ENCODE measurements at places on chromosomes 6 and 20.

DNA sequence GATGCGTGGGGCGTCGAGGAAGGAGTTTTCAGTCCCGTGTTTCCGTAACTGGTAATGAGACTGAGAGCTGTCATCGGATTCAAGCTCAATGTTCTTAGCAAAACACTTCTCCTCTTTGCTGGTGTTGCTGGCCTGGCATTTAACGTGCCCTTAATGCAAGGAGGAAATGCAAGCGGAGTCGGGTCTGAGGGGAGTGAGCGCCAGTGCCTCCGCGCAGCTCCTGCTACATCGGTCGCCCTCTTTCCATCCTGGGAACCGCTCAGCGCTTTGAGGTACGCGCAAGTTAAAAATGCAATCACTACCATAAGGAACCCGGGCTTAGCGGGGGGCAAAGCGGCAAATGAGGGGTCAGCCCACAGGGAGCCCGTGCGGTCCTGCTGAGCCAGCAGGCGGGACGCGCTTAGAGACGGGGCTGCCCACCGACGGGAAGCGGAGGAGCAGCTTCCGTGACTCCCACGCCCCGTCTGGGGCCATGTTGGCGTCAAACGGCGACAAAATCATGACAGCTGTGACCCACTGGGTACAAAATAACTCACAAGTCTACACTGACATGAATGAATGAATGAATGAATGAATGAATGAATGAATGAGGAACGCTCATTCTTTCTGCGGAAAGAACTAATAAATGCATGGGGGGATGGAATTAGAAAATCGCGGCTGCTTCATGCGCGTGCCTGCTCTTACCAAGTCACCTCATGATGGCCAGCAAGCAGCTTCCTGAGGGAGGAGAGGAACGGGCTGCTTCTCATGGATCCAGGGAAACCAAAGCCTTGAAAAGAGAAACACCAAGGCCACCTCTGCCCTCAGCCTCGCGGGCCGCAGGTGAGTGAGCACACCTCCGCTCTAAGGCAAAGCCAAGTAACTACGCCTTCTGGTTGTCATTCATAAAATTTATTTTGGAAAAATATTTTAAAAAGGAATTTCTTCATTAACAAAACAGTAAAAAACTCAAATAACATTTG, 9.3 kb downstream of the DLL1 start:
- no peak overlapping the region for H3K4me3 ChIP-seq
- DNase-seq = peak; percentile 17
- H3K4me1 ChIP-seq = peaks cover 41% of the 10 kb centered on the region
- peaks cover 7% of the 10 kb centered on the region for H3K36me3 ChIP-seq
- no peak overlapping the region for H3K27ac ChIP-seq

DNA sequence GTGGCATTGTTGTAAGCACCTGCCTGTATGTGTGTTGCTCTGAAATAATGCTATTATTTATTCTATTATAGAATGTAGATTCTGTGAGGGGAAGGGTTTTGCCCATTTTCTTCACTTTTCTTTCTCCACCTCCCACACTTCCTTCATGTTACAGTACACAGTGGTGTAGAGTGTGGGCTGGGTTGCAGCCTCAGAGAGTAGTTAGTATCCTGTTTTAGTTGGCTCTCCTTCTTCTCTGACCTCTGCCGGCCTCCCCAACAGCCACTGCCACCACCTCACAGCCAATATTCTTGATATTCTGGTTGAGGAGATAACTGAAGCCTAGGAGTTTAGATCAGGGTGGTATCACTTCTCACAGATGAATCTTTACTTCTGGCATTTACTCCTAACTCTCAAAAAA, 143.4 kb downstream of the BCKDHB start:
- peaks cover 17% of the 10 kb centered on the region for H3K4me1 ChIP-seq
- no peak overlapping the region for H3K27ac ChIP-seq
- no peak overlapping the region for H3K4me3 ChIP-seq
- H3K36me3 ChIP-seq = no peaks in the 10 kb centered on the region

DNA sequence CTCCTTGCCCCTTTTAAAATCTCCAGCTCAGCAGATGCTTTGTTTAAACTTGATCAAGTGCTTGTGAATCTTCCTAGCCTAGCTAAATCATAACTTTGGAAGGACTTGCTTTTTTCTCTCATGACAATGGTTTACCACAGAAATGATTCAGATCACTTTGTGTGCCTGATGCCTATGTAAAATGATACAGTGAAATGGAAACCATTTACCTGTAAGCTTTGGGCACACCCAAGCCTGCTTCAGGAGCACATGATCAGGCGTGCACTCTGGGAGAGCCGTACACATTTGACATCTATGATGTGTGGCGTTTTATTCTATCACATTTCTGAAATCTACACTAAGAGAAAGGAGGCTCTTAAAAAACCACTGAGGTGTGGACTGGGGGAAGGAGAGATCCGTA, 41.1 kb downstream of the PTPN1 start:
- H3K4me1 ChIP-seq = peaks cover 71% of the 10 kb centered on the region
- H3K4me3 ChIP-seq = no peak overlapping the region
- no peak for DNase-seq
- no peak overlapping the region for H3K27ac ChIP-seq
- H3K36me3 ChIP-seq = peaks cover 23% of the 10 kb centered on the region

- no peaks in the 10 kb centered on the region for H3K36me3 ChIP-seq
- no peak within 1 kb of the TSS for H3K27ac ChIP-seq
- no peak within 1 kb of the TSS for H3K4me3 ChIP-seq
- H3K27me3 ChIP-seq = no peaks in the 10 kb centered on the region
Observed at GRCh38 chr6:41039060-41039998, at the start of gene UNC5CL. Gene UNC5CL, minus strand, starts transcription at chr6:41039221. Its CDS starts 4,147 bp downstream, at chr6:41035074.

- peaks cover 26% of the 10 kb centered on the region for H3K36me3 ChIP-seq
- no peaks in the 10 kb centered on the region for H3K4me1 ChIP-seq
- H3K4me3 ChIP-seq = no peak overlapping the region
- no peaks in the 10 kb centered on the region for H3K27me3 ChIP-seq
- no peak overlapping the region for H3K27ac ChIP-seq
Observed at GRCh38 chr20:62294516-62294915, 8.3 kb upstream of the ADRM1 start.

DNA sequence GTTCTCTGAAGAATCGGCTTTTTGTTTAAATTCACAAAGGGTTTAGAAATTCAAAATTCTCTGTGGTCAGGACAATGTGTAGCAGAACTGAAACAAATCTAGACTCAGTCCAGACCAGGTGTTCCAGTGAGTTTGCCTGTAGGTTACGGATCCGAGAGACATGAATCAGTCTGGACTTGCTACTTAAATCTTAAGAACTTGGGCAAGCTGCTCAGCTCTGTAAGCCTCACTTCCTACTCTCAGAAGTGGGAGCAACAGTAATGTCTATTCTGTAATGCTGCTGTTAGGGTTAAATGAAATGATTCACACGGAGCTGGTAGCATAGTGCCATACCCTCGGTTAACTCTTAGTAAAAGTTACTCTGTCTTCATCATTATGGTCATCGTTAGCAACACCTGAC, 37.7 kb downstream of the HECA start:
- no peak for DNase-seq
- H3K27me3 ChIP-seq = no peaks in the 10 kb centered on the region
- H3K4me1 ChIP-seq = no peaks in the 10 kb centered on the region

GRCh38 chr6:107550241-107550840, 60.4 kb downstream of the SOBP start:
- H3K36me3 ChIP-seq = peaks cover 15% of the 10 kb centered on the region
- no peaks in the 10 kb centered on the region for H3K27me3 ChIP-seq
- DNase-seq = no peak
- peaks cover 8% of the 10 kb centered on the region for H3K4me1 ChIP-seq

DNA sequence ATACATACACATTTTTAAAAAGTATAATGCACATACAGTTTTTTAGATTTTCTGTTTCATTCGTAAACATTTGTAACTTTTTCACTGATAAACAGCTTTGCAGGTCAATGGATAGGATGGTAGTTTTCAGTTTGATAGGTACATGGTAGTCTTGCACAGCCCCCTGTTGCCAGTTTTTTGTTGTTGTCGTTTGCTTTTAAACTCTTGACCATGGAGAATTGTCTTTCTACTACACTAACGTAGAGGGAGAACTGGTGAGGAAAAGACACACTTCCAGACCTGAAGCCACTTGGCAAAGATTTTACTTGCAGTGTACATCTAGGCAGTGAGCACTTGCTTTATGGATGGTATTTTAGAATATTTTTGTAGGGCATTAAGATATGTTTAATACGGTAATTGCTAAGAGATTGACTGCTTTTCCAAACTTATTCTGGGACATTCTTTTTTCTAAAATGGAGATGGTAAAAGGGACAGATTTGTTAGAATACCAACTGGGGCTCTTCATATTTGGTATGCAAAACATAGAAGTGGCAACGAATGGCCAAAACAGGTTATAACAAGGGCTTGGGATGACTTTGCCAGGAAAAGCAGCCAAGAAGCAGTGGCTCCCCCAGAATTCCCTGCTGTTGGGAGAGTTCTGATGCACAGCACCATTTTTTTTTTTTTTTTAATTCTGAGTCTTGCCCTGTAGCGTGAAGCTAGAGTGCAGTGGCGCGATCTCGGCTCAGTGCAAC, 1.5 kb downstream of the PYGB start:
- H3K27me3 ChIP-seq = no peaks in the 10 kb centered on the region
- H3K36me3 ChIP-seq = no peaks in the 10 kb centered on the region
- peak overlapping the region; percentile 99 for H3K4me3 ChIP-seq
- peaks cover 60% of the 10 kb centered on the region for H3K4me1 ChIP-seq

- no peaks in the 10 kb centered on the region for H3K4me1 ChIP-seq
- no peak for DNase-seq
- H3K27me3 ChIP-seq = no peaks in the 10 kb centered on the region
Observed at GRCh38 chr20:14264869-14265268, 72.5 kb downstream of the FLRT3 start.

GRCh38 chr6:39835821-39836295, 43.7 kb downstream of the DAAM2 start:
- peaks cover 46% of the 10 kb centered on the region for H3K4me1 ChIP-seq
- no peak overlapping the region for H3K27ac ChIP-seq
- no peaks in the 10 kb centered on the region for H3K27me3 ChIP-seq
- no peaks in the 10 kb centered on the region for H3K36me3 ChIP-seq
- no peak for DNase-seq

DNA sequence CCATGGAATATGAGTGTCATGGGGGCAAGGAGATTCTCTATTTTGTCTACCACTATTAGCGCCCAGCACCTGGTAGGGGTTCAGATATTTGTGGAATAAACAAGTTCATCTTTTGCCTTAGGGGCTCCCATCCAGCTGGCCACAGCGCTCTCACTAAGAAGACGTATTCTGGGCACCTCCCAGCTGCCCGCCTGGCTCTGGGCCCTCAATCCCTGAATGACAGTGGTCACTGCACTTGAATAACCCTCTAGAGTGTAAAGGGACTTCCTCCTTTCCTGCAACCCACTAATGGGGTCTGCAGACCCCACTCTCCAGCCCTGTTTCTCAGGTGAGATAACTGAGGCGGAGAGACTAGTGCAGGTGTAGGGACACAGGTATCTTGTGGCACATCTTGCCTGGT, 36.2 kb downstream of the SNX5 start:
- H3K36me3 ChIP-seq = no peaks in the 10 kb centered on the region
- no peak for DNase-seq
- no peaks in the 10 kb centered on the region for H3K27me3 ChIP-seq
- H3K27ac ChIP-seq = no peak overlapping the region

DNA sequence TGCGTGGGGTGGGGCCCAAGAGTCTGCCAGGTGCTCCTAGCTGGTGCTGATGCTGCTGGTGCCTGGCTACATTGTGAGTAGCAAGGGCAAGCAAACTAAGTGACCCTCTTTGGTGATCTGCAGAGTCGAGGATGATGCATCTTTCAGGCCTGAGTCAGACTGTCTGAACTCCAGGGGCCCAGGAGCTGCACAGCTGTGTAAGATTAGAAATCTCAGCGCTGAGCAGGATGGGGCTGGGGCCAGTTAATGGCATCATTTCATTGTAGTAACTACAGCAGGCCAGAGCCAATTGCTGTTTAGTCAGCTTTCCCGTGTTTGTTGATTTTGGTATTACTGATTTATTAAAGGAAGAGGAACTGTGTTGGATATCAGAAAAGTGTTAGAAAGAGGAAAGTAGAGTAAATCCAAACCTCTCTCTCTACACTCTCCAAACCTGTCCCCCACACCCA, 365.2 kb downstream of the PAX1 start:
- no peaks in the 10 kb centered on the region for H3K27me3 ChIP-seq
- no peaks in the 10 kb centered on the region for H3K4me1 ChIP-seq
- no peak overlapping the region for H3K27ac ChIP-seq
- H3K4me3 ChIP-seq = no peak overlapping the region
- DNase-seq = peak; percentile 51

DNA sequence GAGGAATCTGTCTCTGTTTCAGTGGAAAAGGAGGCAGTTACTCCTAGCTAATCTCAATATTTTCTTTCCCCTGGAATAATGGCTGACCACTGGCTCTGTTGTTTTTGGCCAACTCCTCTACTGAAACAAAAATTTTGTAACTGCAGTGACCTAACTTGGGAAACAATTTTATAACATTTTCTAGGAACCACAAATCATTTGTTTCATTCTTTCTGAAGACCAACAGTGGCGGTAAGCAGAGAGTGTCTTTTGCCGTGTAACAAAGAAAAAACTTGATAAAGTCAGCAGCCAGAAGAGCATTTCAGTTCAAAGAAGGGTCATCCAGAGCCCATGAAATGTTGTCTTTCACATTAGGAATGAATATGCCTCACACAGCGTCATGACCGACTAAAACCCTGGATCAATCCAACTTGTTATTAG, 11.8 kb upstream of the BFSP1 start:
- DNase-seq = no peak
- peaks cover 4% of the 10 kb centered on the region for H3K4me1 ChIP-seq
- no peaks in the 10 kb centered on the region for H3K36me3 ChIP-seq
- no peak overlapping the region for H3K4me3 ChIP-seq

- H3K4me3 ChIP-seq = no peak overlapping the region
- H3K27ac ChIP-seq = no peak overlapping the region
- no peaks in the 10 kb centered on the region for H3K27me3 ChIP-seq
- no peaks in the 10 kb centered on the region for H3K36me3 ChIP-seq
- no peaks in the 10 kb centered on the region for H3K4me1 ChIP-seq
Observed at GRCh38 chr6:95596021-95596420, 18.7 kb downstream of the MANEA start.

GRCh38 chr6:124873066-124873410, 89.2 kb upstream of the RNF217 start:
- H3K27ac ChIP-seq = no peak overlapping the region
- no peak overlapping the region for H3K4me3 ChIP-seq
- no peaks in the 10 kb centered on the region for H3K27me3 ChIP-seq
- H3K4me1 ChIP-seq = no peaks in the 10 kb centered on the region

GRCh38 chr20:9377007-9377406, 137.4 kb upstream of the LAMP5 start:
- DNase-seq = no peak
- H3K4me1 ChIP-seq = peaks cover 23% of the 10 kb centered on the region
- no peak overlapping the region for H3K27ac ChIP-seq
- no peak overlapping the region for H3K4me3 ChIP-seq

GRCh38 chr6:132481189-132481588, 31.7 kb downstream of the STX7 start:
- no peaks in the 10 kb centered on the region for H3K27me3 ChIP-seq
- no peak for DNase-seq
- no peak overlapping the region for H3K27ac ChIP-seq
- no peaks in the 10 kb centered on the region for H3K36me3 ChIP-seq
- no peak overlapping the region for H3K4me3 ChIP-seq

GRCh38 chr20:31630187-31630790, 7.4 kb upstream of the COX4I2 start:
- no peak overlapping the region for H3K4me3 ChIP-seq
- H3K27me3 ChIP-seq = no peaks in the 10 kb centered on the region
- H3K4me1 ChIP-seq = no peaks in the 10 kb centered on the region
- H3K36me3 ChIP-seq = no peaks in the 10 kb centered on the region
